ENCODE measurements at places on chromosomes 13 and 19.
A peak's percentile ranks its signal among the peaks of the same experiment; 100 is the strongest.

DNA sequence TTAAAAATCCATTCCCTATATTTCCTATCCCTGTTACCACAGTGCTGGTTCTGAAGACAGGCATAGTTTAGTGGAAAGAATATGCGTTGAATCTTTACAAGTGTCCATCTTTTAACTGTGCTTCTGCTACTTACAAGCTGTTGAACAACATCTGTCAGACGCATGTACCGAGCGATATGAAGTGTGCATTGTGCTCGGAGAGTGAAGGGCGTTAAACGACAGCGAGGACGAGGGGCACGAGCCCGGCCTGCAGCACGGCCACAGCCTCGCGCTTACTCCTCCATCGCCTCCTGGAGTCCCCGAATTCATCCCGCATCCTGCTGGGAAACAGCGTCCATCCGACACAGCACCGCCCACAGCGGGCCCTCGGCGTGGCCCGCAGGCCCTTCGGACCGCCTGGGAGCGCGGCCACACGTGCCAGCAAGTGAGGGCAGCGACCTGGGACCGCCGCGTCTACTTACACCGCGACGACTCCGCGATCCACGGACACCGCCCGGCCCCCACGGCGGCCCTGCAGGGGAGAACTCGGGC, 514 bp downstream of the PCID2 start:
- DNase-seq: no peak

GRCh38 chr13:36706755-36707154, 32.9 kb downstream of the SERTM1 start:
- DNase-seq: peak; percentile 89

DNA sequence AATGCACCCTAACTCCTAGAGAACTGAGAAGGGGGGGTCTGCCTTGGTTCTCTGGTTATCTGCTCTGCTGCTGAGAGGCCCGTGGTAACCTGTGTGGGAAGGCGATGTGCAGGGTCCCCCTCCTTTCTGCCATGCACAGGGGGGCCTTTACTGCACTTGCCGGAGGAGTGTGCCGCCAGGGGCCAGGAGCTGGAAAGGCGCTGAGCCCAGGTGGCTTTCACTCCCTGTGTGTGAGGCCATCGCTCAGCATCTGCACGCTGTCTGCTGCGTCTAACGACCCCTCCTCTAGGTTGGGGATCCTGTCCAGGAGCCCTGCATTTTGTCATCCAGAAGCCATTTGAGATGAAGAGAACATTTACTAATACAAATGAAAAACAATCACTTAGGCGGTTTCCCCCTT, 37.0 kb upstream of the TEX29 start:
- no peak for DNase-seq

DNA sequence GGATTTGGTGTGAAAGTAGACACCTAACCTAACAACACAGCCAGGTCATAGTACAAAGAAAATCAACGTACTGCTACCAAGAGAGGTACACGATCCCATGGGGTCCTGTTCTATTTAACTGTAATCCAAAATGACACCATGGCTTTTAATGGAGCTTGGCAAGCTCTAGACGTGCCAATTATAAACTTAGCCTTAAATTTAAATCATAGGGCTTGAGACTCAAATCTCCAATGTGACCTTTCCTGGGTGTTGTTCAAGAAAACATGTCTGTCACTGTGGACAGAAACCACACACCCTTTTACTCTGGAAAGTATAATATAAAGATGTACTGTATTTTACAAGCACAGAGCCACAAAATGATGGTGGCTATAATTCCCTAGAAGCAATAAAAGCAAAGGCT, 299.3 kb downstream of the ENOX1 start:
- DNase-seq: no peak

GRCh38 chr19:16628984-16629691, 1.1 kb upstream of the MED26 start:
- DNase-seq: peak; percentile 62

DNA sequence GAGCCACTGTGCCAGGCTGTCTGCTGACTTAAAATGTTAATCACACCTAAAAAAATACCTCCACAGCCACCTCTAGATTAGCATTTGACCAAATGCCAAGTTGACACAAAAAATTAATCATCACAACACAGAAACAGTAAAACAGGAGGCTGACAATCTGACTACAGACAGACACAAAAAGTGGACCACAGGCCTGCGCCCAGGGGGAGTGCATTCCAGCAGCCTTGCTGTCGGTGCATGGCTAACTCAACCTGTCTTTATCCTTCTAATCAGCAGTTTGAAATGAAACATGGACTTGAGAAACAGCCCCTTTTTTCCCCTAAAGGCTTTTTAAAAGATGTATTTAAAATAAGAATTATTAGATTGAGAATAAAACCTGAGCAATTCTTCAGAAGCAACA, 34.0 kb downstream of the RASL11A start:
- no peak for DNase-seq

DNA sequence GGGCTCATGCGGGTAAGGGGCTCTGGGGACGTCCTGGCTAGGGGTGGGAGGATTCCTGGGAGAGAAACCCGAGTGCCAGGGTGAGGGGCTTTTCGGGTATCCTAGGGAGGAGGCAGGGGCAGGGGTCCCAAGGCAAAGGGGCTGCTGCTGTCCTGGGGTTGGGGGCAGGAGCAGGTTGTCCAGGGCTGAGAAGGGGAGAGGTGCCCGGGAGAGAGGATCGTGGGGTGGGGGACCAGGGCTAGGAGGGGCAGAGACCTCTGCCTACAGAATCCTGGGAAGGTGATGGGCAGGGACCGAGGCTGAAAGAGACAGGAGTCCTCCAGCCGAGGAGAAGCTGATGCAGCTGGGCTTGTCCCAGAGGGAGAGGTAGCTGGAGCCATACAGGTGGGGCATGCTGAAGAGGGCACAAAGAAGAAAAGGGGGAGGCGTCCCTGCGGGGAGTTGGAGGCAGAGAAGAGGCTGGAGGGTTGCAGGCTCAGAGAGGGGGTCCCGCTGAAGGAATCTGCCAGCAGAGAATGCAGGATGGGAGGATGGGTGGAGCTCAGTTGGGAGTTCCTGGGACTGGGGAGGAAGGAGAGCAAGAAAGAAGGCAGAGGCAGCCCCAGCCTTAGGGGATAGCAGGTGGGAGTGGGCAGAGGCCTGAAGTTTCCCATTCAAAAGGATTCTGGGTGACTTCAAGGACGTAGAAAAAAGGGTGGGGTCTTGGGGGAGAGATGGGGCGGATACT, 574 bp downstream of the CYP2S1 start:
- DNase-seq: no peak

All from fibroblast of upper back skin (primary cell).